ENCODE measurements at places on chromosomes 13 and 19.

- peak; percentile 31 for DNase-seq
Measured at GRCh38 chr19:45103156-45103507, 10.2 kb downstream of the PPP1R37 start.

- no peak for DNase-seq
Measured at GRCh38 chr13:60590800-60591747, 194.1 kb downstream of the TDRD3 start.

GRCh38 chr19:12092065-12092867, 27.7 kb downstream of the ZNF844 start:
- DNase-seq = peak; percentile 57

DNA sequence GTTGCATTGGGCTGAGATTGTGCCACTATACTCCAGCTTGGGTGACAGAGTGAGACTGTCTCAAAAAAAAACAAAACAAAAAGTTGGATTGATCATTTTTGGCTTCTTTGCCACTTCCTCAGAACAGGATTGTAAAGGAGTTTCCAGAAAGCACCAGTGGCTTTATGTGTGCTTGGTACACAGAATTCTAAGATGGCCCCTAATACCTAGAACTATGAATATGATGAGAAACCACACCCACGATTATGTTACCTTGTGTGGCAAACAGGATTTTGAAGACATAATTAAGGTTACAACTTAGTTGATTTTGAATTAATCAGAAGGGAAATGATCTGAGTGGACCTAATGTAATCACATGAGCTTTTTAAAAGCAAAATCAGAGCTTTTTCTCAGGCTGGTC, 26.5 kb downstream of the CEACAM1 start:
- no peak for DNase-seq

GRCh38 chr13:86986448-86986847, 684.7 kb upstream of the SLITRK5 start:
- DNase-seq = no peak

GRCh38 chr19:9671655-9672054, 3.2 kb downstream of the ZNF562 start:
- DNase-seq = no peak

- no peak for DNase-seq
Measured at GRCh38 chr13:48586591-48587103, 53.8 kb upstream of the RCBTB2 start.

DNA sequence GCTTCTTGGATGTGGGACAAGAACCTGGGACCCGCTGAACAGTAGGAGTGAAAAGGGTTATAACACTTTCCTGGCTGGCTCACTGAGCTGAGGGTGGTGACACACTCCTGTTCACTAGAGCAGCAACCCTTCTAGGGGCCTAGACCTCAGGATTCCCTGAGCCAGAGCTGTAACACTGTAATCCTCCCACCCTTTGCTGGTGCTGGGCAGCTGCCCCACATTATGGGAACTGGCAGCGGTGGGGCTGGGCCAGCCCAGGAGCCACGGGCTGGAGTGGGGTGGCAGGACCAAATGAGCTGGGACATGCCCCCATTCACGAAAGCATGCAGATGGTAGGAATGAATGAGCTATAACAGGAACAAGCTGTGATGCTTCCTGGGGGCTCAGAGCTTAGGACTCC, 110.6 kb downstream of the B3GLCT start:
- no peak for DNase-seq

GRCh38 chr13:98487016-98487415, 89.9 kb downstream of the STK24 start:
- DNase-seq = no peak

- DNase-seq = no peak
Measured at GRCh38 chr13:20209948-20210347, 17.2 kb upstream of the GJB2 start.

GRCh38 chr13:107548338-107548737, 667.0 kb downstream of the LIG4 start:
- DNase-seq = no peak

Measured in activated naive CD4-positive, alpha-beta T cell treated with Interleukin-2 at 50 U/mL for 16 hours (primary cell).